ENCODE measurements at places on chromosomes 3 and 15.
A peak's percentile ranks its signal among the peaks of the same experiment; 100 is the strongest.

GRCh38 chr3:69326855-69327300 is 59.0 kb downstream of the FRMD4B start:
- no peak for DNase-seq

DNA sequence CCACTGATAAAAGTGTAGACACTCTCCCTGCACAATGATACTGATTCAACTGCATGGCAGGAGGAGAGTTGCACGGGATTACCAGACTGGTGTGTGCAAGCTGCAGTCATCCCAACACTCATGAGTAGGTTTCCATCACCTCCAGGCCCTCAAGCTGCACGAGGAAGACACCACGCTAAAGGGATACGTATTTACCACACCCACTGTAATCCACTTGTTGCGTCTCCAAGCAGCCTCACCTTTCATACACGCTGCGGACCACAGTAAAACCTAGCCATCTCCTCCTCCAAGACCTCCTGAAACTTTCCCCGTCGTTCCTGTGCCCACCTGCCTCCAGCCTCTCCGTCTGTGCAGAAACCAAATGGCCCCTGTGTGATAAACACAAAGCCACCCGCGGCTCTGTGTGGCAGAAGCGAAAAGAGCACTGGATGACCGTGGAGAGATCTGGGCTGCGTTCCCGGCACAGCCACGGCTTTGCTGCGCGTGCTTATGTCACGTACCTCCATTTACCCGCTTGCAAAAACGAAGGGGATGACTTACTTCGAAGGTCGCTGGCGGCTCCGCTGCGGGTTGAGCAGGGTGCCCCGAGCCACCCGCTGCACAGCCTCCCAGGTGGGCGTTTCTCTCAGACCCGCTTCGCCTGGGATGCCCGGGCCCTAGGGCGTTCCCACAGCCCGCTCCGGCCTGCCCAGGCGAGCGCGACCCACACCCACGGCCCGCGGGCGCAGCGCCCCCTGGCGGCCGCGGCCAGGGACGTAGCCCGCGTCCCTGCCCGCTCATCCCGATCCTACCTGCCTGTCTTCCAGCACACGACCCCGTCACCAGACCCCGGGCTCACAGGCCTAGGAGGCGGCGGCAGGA is 643 bp downstream of the ABCC5 start:
- DNase-seq = peak; percentile 39

DNA sequence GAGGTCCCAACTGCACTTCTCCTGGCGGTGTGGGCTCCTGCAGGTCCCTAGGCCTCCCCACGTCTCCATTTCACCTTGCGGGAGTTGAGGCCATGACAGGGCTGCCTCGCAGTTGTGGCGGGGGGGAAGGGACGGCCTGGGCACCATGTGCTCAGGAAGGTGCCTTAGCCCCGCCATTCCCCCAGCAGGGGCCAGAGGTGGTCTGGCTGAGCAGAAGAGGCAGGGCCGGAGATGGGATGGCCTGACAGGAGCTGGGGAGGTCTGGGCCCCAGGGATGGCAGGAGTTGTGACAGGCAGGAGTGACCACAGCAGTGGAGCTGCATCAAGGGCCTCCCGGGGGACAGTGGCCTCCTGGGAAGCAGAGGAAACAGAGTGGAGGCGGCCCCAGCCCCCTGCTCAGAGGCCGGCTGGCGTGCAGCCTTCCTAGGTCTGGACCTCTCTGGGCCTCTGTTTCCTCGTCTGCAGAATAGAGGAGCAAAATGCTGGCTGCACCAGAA is 18.7 kb upstream of the KLF15 start:
- no peak for DNase-seq

- no peak for DNase-seq
Measured at GRCh38 chr15:59543721-59544547, 67.6 kb upstream of the GCNT3 start.

DNA sequence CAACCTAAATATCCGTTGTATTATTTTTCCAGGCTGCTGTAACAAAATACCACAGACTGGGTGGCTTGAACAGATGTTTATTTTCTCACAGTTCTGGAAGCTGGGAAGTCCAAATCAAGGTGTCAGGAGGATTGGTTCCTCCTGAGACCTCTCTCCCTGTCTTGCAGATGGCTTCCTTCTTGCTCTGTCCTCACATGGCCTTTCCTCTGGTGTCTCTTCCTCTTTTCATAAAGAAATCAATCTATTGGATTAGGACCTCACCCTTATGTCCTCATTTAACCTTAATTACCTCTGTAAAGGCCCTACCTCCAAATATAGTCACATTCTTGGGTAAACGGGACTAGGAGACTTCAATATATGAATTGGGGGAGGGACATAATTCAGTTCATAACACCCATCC is 89.2 kb upstream of the PLCL2 start:
- no peak for DNase-seq

DNA sequence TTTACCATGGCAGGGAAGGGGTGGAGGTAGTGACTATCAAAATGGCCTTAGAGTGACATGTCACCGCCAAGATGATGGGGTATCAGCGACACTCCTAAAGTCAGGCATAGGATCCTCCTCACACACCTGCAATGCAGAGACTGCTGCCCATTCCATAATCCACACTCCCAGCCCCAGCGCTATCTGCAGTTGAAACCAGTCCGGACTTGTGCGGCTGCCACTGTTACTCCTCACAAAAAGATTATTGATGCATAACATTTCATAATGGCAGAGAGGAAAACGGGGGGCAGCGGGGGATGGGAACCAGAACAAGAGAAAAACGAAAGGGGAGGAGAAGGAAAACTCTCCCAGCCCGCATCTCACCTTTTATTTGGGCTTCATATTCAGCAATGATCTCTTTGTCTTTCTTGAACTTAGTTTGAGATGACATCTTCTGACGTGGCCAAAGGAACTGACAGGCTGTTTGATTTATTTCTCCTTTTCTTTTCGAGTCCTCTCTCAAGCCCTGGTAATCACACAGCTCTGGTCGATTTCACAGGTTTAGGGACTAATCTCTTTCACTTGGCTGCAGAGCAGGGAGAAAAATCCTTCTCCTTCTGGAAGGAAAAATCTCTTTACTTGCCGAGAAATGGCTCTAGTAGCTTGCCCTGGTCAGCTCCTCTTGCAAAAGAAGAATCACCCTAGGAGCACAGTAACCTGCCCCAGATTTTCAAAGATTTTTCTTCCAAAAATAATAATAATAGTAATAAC is 749 bp downstream of the SRGAP3 start:
- DNase-seq = no peak

DNA sequence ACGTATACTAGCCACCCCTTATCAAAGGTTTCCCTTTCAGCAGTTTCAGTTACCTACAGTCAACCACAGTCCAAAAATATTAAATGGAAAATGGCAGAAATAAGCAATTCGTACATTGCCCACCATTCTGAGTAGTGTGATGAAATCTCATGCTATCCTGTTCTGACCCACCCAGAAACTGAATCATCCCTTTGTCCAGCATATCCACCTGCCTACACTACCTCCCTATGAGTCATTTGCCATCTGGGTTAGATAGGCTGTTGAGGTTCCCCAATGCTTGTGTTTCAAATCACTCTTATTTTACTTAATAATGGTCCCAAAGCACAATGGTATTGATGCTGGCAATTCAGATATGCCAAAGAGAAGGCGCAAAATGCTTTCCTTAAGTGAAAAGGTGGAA is 15.3 kb upstream of the PHC3 start:
- no peak for DNase-seq

DNA sequence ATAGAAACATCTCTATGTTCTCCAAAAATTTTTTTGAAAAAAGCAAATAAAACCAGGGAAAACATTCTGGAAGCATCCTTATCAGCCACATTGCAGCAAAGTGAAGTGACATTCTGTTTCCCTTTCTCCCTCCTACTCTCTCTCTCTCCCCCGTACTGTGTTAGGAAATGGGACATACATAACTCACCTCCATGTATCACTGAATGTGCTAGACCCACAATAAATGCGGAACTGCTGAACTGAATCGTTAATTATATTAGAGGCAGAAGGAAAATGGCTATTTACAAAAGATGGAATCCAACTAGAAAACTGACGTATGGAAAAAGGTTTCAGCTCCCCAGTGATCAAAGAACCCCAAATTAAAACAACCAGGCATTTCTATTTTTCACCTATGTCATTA is 129.8 kb downstream of the MINAR1 start:
- no peak for DNase-seq

DNA sequence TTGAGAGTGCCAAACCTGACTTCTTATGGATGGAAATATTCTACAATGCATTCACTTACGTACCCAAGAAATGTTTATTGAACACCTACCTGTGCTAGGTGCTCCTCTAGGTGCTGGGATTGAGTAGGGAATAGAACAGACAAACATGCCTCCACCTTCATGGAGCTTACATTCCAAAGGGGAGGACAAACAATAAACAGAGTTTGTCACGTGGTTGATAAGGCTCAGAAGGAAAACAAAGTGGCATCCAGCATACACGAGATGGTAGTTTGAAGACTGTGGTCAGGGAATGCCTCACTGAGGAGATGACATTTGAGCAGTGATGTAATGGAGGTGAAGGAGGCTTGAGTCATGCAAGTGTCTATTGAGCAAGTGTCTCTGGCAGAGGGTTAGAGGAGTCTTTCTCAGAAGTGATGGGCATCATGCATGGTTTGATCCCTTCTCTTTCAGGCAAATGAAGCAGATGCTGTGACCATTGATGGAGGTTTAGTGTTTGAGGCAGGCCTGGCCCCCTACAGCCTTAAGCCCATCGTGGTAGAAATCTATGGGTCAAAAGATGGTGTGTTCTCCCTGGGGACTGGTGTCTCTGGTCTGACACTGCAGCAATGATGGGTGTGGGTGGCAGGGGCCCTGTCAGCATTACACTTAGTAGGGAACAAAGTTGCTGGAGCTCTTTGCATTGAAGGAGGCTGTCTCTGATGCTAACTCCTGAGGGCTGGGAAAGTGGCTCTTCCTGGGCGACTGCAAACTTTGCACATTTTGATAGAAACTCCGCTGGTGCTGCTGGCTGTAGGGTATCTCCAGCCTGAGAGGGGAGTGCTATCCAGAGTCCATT is 29.7 kb upstream of the TOPBP1 start:
- DNase-seq = no peak

- DNase-seq = no peak
Measured at GRCh38 chr3:105611304-105612192, 244.8 kb downstream of the ALCAM start.

GRCh38 chr3:112561734-112562529 is at the start of the genes ATG3 and SLC35A5:
Gene ATG3, minus strand, starts transcription at chr3:112561962. Its CDS starts 434 bp downstream, at chr3:112561528.
Gene SLC35A5, plus strand, starts transcription at chr3:112562045. Its CDS starts 1,359 bp downstream, at chr3:112563404.
- DNase-seq = peak; percentile 99

- DNase-seq = no peak
Measured at GRCh38 chr3:41129731-41130130, 69.6 kb upstream of the CTNNB1 start.

- DNase-seq = no peak
Measured at GRCh38 chr3:10337323-10338163, 16.6 kb upstream of the SEC13 start.

GRCh38 chr3:94083261-94083660 is 20.4 kb downstream of the NSUN3 start:
- no peak for DNase-seq

DNA sequence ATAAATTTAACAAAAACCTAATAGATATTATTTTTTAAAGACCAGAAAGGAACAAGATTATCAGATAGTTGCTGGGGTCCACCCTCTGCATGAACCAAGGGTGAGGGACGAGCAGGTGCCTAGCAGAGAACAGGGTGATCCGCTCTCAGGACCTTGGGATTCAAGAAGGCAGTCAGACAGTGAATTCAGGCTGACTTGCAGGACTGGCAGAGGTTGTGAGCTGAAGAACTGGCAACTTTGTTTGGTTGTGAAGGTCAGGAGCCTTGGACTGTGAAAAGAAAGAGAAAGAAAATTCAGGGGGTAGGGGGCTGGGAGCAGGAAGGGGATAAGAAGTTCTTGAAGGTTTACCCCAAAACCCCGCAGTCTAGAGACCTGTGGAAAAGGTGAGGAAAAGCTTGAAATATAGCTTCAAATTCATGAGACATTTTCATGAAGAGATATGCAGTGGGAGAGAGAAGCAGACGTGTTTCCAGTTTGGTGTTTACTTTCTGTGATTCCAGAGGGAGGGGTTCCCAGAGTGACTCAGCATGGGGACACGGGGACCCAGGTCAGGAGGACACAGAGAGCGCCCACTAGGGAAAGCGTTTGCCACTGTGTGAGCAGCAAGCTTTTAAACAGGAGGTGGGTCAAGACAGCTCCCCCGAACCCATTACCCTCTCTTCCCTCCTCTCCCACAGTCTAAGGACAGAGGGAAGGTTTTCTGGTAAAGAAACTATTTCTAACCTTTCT is 217.2 kb upstream of the UMPS start:
- DNase-seq = no peak

DNA sequence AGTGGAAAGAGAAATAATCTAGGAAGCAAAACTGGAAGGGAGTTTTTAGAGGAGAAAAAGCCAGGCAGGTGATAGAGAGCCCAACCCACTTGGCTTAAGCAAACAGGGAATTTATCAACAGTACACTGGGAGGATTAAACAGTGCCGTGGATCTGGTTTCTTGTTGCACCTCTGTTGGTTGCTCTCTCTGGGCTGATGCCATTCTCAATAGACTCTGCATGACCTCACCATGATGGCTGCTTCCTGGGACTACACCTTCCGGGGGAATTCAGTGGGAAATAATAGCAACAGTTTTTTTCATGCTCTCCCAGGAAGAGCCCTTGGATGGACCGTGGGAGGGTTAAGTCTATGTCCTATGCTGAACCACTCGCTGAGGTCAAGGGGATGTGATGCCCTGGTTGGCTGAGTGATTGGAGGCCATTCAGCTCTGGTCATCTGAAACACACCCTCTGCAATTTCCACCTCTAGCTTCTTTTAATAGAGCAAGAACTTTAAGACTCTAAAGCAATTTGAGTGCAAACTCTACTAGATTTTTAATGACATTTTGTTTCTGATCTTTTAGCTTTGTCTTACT is 74.2 kb downstream of the EPHB1 start:
- no peak for DNase-seq

DNA sequence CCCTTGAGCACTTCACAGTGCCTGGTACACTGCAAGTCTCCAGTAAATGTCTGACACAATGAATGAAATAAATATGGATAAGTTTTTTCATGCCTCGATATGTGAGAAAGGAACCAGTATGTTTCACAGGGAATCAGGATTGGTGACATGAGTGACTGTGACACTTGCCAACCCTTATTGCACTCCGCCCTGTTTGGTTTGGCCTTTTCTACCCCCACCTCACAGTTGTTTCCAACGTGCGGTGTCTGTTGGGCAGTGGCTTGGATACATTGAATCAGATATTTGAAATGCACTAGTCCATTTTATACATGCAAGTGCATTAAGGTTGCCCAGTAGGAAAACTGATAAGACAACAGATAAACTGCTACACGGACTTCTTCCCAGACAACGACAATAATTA is 2.0 kb downstream of the NPHP3 start:
- DNase-seq = no peak

Data from fibroblast of gingiva (primary cell).